ENCODE measurements at places on chromosomes 3 and 15.

DNA sequence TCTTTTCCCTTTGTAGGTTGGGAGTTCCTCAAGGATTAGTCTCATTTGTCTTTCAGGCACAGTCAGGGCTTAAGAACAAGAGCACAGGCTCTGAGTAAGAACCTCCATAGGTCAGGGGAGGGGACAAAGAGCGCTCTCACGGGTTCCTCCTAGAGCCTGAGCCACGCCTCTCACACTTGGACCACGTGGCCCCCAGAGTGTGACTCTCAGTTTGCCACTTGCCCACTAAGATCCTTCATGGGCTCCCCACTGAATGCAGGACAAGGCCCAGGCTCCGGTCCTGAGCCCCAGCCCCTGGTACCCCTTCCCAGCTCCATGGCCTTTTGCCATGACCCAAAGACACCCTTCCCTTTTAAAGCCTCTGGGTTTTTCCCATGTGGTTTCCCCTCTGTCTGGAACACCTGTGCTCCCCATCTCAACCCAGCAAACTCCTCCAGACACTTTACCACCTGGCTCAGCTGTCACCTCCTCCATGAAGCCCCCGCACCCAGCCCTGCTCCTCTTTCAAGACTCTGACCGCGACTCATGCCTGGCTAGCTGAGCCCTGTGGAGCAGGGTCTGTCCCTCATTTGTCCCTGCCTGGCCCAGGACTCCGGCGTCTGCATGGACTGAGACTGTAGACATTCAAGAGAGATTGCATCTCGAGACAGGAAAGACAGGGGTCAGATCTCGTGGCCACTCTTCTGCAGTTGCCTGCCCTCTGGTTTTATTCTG lies 32.7 kb downstream of the IQSEC1 start:
- DNase-seq: no peak

DNA sequence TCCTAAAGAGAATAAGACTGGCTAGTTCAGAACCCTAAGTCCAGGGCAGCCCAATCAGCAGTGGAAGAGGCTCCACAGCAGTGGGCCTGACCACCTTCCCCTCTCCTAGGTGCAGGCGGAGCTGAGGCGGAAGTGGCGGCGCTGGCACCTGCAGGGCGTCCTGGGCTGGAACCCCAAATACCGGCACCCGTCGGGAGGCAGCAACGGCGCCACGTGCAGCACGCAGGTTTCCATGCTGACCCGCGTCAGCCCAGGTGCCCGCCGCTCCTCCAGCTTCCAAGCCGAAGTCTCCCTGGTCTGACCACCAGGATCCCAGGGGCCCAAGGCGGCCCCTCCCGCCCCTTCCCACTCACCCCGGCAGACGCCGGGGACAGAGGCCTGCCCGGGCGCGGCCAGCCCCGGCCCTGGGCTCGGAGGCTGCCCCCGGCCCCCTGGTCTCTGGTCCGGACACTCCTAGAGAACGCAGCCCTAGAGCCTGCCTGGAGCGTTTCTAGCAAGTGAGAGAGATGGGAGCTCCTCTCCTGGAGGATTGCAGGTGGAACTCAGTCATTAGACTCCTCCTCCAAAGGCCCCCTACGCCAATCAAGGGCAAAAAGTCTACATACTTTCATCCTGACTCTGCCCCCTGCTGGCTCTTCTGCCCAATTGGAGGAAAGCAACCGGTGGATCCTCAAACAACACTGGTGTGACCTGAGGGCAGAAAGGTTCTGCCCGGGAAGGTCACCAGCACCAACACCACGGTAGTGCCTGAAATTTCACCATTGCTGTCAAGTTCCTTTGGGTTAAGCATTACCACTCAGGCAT lies 33.7 kb downstream of the VIPR1 start:
- peak; percentile 30 for DNase-seq

DNA sequence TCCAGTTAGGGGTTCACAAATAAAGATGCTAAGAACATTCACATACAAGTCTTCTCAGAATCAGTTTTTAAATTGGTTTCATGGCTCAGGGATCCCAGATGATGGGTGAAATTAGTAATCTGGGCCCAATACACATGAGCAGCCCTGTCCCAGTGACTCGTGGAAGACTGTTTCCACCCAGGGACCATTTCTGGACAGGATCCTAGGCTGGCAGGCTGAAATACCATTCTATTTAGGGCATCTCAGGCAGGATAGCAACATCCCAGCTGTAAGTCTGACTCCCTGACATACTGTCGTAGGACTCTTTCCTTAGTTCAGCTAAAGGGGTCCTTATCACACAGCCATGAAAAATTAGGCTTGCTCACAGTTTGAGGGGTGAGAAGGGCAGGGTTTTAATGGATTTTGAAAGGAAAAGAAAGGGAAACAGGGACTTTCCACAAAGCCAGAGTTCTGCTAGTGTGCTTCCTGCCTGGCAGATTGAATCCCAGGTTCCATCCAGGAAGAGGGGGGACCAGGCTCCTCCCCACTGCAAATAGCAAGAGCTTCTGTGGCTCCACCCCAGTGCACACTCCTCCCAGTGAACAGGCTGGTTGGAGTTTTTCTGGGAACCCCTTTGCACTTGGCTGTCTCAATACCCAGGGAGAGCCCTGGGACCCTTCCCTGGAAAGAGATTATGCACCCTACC lies 41.3 kb upstream of the LYZL4 start:
- no peak for DNase-seq

GRCh38 chr15:95742836-95743235 lies 587.7 kb upstream of the NR2F2 start:
- DNase-seq: no peak
